Effector memory CD4-positive, alpha-beta T cell (primary cell): ENCODE measurements at places on chromosomes 5 and 9.
A peak's percentile ranks its signal among the peaks of the same experiment; 100 is the strongest.

DNA sequence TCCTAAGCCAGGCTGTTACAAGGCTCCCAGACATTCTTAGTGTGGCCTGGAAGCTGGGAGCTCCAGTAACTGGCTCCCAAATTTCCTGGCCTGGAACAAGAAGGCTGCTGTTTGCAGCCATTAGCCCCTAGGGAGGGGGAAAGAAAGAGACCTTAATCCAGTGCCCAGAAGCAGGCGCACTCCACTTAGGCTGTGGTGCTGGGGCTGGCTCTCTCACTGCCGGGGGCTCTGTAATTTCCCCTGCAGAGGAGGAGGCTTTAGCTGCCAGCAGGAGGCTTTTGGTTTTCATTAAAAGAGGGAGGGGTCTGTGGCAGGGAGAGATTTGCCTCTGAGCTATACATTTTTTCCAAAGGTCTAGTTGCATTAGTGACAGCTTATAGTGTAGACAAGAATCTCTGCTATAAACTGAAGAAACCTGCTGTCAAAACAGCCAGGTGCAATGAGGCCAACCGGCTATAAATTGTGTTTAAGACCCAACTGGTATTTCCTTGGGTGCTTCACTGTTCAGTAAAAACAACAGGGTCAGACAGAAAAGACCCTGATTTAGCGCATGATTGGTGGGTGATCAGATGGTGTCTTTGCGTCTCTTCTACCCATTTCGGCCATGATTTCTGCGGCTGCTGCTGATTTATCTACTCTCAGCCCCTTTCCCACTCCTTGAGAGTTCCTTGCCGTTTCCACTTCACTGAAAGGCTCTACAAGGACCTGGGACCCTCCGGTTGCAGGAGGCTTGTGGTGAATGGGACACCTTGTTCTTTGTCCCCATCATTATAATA is 254.6 kb downstream of the AOPEP start:
- no peak for DNase-seq
- H3K27me3 ChIP-seq: no peaks in the 10 kb centered on the region
- H3K4me1 ChIP-seq: no peaks in the 10 kb centered on the region
- H3K4me3 ChIP-seq: no peak overlapping the region
- H3K36me3 ChIP-seq: no peaks in the 10 kb centered on the region
- H3K27ac ChIP-seq: no peak overlapping the region

DNA sequence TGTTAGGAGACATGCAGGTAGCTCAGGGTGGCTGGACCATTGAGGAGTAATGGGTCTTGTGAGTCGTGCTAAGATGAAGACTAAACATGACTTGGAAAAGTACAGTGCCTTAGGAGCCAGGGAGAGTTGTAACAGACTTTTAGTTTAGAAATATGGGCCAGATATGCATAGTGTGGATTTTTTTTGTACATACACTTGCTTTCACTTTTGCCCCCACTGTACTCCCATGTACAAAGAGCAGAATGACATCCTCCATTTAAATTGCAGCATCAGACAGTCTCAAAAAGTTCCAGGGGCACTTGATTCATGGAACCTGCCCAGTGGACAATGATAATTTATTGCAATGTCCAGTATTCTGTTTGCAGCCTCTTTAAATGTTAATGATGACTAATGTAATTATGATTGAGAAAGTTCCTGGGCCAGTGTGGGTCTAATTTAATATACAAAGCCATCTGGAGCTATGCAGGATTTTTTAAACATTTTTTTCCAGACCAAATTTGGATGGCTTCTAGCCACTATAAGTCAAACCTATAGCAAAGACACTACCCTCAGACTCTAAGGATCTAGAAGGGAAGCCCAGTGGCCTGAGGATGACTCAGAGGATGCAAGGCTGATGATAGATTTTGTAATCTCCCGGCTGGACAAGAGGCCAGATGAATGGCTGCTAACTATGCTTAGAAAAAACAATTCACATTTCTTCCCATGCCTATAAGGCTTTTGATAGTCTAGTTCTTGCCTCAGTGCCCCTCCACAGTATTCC is 80.1 kb downstream of the TRPC7 start:
- no peaks in the 10 kb centered on the region for H3K36me3 ChIP-seq
- H3K4me3 ChIP-seq: no peak overlapping the region
- no peak overlapping the region for H3K27ac ChIP-seq
- DNase-seq: no peak
- no peaks in the 10 kb centered on the region for H3K4me1 ChIP-seq
- no peaks in the 10 kb centered on the region for H3K27me3 ChIP-seq

DNA sequence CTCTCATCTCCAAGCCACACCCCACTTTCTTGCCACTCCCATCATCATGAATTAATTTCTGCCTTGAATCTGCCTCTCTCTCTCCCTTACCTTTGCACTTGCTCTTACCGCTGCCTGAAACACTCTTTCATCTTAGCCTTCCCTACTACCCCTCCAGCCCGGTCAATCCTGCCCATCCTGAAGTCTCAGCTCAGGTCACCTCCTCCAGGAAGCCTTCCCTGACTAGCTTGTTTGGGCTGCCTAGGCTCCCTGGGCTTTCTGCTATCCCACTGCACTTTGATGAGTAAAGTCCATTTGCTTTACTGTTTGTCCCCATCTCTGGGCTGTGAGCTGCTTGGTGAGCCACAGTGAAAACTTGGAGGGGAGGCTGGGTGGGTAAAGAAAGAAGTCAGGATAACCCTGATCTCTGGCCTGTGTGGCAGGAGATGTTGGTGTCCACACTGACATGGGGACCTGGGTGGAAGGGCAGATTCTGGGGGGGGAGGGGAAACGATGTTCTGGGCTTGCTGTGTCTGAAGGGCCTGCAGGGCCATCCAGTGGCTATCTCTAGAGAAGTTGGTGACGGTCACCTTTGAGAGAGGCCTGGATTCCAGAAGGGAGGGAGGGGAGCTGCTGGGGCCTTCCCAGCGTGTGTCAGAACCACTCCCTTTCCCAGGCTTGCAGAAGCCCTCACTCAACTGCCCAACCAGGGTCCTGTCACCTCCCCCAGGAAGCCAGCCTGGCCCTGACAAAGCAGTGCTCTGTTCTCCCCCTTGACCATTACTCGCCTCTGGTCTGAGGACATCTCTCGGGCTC is 75.0 kb upstream of the DAB2IP start:
- no peaks in the 10 kb centered on the region for H3K4me1 ChIP-seq
- H3K27me3 ChIP-seq: no peaks in the 10 kb centered on the region
- H3K27ac ChIP-seq: no peak overlapping the region

GRCh38 chr9:124359855-124360678 is 55.2 kb downstream of the PSMB7 start:
- no peak overlapping the region for H3K27ac ChIP-seq
- peaks cover 19% of the 10 kb centered on the region for H3K36me3 ChIP-seq
- no peak for DNase-seq
- no peak overlapping the region for H3K4me3 ChIP-seq
- no peaks in the 10 kb centered on the region for H3K27me3 ChIP-seq

GRCh38 chr9:89721176-89721700 is 116.4 kb downstream of the GADD45G start:
- no peak overlapping the region for H3K27ac ChIP-seq
- H3K27me3 ChIP-seq: no peaks in the 10 kb centered on the region
- DNase-seq: no peak
- no peaks in the 10 kb centered on the region for H3K36me3 ChIP-seq

DNA sequence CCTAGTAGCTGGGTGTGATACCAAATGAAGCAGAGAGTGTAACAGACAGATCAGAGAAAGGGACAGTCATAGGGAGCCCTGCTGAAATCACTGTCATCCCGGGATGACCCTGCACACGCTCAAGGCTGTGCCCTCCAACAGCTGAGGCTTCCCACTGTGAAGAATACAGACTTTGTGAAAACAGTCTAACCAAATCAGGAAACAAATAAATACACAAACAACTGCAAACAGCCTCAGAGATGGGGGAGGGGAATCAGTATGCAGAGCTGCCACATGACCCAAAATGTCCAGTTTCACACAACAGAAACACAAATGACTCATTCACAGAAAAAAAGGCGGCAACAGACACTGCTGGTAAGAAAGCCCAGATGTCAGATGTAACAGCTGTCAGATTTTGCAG is 101.9 kb downstream of the ADAMTS2 start:
- no peak for DNase-seq
- no peak overlapping the region for H3K4me3 ChIP-seq
- H3K27ac ChIP-seq: no peak overlapping the region
- no peaks in the 10 kb centered on the region for H3K4me1 ChIP-seq
- H3K36me3 ChIP-seq: no peaks in the 10 kb centered on the region
- no peaks in the 10 kb centered on the region for H3K27me3 ChIP-seq

- H3K4me3 ChIP-seq: no peak overlapping the region
- no peaks in the 10 kb centered on the region for H3K27me3 ChIP-seq
- no peaks in the 10 kb centered on the region for H3K4me1 ChIP-seq
These were observed 67.9 kb downstream of the NFIB start for GRCh38 chr9:14245901-14246525.

GRCh38 chr5:2695200-2695891 is 56.1 kb downstream of the IRX2 start:
- no peaks in the 10 kb centered on the region for H3K36me3 ChIP-seq
- no peak for DNase-seq
- H3K4me1 ChIP-seq: no peaks in the 10 kb centered on the region

DNA sequence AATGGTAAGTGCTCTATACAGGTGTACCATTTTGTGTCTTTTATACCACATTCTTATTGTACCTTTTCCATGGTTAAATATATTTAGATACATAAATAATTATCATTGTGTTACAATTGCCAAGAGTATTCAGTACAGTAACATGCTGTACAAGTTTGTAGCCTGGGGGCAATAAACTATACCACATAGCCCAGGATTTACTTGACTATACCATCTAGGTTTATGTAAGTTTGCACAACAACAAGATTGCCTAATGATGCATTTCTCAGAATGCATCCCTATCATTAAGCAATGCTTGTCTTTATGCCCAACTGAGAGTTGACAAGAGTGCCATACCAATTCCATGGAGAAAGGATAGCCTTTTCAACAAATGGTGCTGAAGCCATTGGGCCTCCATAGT is 136.7 kb upstream of the PJA2 start:
- no peak overlapping the region for H3K27ac ChIP-seq
- DNase-seq: no peak
- no peaks in the 10 kb centered on the region for H3K27me3 ChIP-seq
- no peaks in the 10 kb centered on the region for H3K4me1 ChIP-seq
- H3K4me3 ChIP-seq: no peak overlapping the region

GRCh38 chr5:119368238-119368630 is 12.4 kb downstream of the TNFAIP8 start:
- no peak for DNase-seq
- H3K36me3 ChIP-seq: peaks cover 6% of the 10 kb centered on the region
- peaks cover 50% of the 10 kb centered on the region for H3K4me1 ChIP-seq

- H3K36me3 ChIP-seq: no peaks in the 10 kb centered on the region
- H3K27me3 ChIP-seq: no peaks in the 10 kb centered on the region
- no peak for DNase-seq
- peaks cover 8% of the 10 kb centered on the region for H3K4me1 ChIP-seq
- H3K27ac ChIP-seq: no peak overlapping the region
These were observed 105.9 kb downstream of the F2RL2 start for GRCh38 chr5:76517334-76517733.

GRCh38 chr5:141942185-141942857 is 15.7 kb downstream of the PCDH12 start:
- no peak overlapping the region for H3K4me3 ChIP-seq
- DNase-seq: no peak
- H3K27me3 ChIP-seq: no peaks in the 10 kb centered on the region
- no peak overlapping the region for H3K27ac ChIP-seq
- H3K4me1 ChIP-seq: no peaks in the 10 kb centered on the region
- H3K36me3 ChIP-seq: peaks cover 20% of the 10 kb centered on the region

- no peaks in the 10 kb centered on the region for H3K27me3 ChIP-seq
- no peak overlapping the region for H3K4me3 ChIP-seq
- no peak overlapping the region for H3K27ac ChIP-seq
- no peaks in the 10 kb centered on the region for H3K36me3 ChIP-seq
- H3K4me1 ChIP-seq: no peaks in the 10 kb centered on the region
These were observed 311.3 kb downstream of the GADD45G start for GRCh38 chr9:89916001-89916597.

GRCh38 chr5:170283296-170283695 is 14.3 kb downstream of the LCP2 start:
- peak overlapping the region; percentile 61 for H3K27ac ChIP-seq
- peaks cover 46% of the 10 kb centered on the region for H3K36me3 ChIP-seq
- DNase-seq: no peak
- peaks cover 89% of the 10 kb centered on the region for H3K4me1 ChIP-seq
- H3K4me3 ChIP-seq: no peak overlapping the region

DNA sequence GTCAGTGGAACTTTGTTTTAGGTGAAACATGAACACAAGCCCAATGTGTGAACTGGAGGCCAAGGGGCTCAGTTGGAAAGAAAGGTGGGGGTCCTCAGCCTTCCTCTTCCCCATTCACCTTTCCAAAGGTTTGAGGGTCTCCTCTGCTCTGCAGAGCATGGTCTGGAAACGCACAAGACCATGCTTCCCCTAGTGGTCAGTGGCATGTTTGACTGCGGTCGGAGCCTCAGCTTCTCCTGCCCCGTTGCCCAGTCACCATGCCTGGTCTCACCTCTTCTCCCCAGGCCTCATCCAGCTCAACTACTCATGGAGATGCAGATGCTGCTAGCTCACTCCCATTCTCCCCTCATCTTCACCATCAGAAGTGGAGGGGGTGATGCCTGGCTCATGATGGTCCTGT is 340.3 kb downstream of the GADD45G start:
- no peak overlapping the region for H3K4me3 ChIP-seq
- no peaks in the 10 kb centered on the region for H3K27me3 ChIP-seq
- no peak overlapping the region for H3K27ac ChIP-seq
- no peaks in the 10 kb centered on the region for H3K4me1 ChIP-seq
- DNase-seq: no peak
- H3K36me3 ChIP-seq: no peaks in the 10 kb centered on the region

DNA sequence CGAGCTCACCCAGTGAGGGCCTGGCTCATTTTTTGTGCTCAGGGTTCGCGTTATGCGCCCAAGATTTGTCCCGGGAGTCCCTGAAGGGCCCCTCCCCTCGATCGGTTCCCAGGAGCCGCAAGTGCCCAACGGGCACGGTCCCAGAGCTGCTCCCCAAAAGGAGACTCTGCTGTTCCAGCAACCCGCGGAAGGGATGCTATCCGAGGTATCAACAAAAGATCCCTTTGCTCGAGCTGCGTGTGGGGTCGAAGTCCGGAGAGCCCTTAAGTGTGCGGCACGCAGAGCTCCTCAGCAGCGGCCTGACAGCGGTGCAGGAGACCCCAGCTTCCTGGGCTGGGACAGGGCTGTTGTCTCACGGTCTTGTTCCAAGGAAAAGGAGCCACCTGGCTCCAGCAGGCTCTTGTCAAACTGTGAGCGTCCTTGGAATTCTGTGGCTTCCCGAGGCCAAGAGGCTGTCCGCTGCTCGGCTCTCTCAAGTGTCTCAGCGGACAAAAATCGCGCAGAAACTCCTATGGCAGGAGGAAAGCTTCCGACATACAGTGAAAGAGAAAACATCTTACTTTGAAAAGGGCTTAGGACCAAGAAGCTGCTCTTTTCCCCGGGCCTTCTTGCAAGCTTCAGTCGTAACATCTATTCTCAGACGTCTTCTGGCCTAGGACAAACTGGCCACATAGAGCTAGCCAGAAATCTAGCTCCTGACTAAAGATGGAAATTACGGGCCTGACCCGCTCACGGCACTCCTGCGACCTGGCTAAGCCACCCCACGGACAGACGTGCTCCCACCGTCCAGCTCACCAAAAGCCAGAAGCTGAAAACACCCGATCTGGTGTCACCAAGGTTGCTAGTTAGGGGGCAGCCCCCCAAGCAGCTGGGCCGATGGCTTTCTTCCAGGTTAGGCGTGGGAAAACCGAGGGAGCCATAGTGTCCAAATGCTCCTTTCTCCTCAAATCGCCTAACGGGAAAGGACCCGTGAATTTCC is 2.6 kb upstream of the FOXB2 start:
- peaks cover 13% of the 10 kb centered on the region for H3K4me1 ChIP-seq
- H3K4me3 ChIP-seq: no peak overlapping the region
- peaks cover 62% of the 10 kb centered on the region for H3K27me3 ChIP-seq
- H3K36me3 ChIP-seq: no peaks in the 10 kb centered on the region
- H3K27ac ChIP-seq: no peak overlapping the region

GRCh38 chr9:23824830-23825591 is 1.0 kb downstream of the ELAVL2 start:
- H3K27me3 ChIP-seq: peaks cover 17% of the 10 kb centered on the region
- no peaks in the 10 kb centered on the region for H3K4me1 ChIP-seq
- no peak for DNase-seq
- no peaks in the 10 kb centered on the region for H3K36me3 ChIP-seq
- no peak overlapping the region for H3K27ac ChIP-seq
